ENCODE measurements at places on chromosomes 11 and 22.

DNA sequence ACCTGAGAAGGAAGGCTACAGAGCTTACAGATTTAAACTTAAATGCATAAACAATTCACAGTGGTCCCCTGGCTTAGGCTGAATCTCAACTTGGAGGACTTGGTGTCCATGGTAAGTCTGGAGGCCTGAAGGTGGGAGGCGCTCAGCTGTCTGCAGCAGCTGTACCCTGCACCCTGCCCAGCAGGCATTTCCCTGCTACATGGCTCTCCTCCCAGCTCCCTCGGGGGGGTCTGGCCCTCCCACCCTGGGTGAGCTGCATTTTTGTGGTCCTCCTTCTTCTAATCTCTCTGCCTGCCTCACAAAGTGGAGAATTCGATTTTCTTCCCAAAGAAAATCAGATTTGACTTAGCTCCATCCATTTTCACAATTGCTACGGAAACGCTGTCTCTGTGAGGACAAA, 273.2 kb downstream of the KIRREL3 start:
- no peaks in the 10 kb centered on the region for H3K36me3 ChIP-seq
- H3K4me1 ChIP-seq: no peaks in the 10 kb centered on the region
- H3K4me3 ChIP-seq: no peak overlapping the region
- H3K27me3 ChIP-seq: no peaks in the 10 kb centered on the region
- DNase-seq: no peak

GRCh38 chr11:65854161-65854592, 3.8 kb downstream of the CFL1 start:
- H3K4me1 ChIP-seq: peaks cover 3% of the 10 kb centered on the region
- DNase-seq: no peak
- no peak overlapping the region for H3K27ac ChIP-seq
- H3K36me3 ChIP-seq: peaks cover 8% of the 10 kb centered on the region

DNA sequence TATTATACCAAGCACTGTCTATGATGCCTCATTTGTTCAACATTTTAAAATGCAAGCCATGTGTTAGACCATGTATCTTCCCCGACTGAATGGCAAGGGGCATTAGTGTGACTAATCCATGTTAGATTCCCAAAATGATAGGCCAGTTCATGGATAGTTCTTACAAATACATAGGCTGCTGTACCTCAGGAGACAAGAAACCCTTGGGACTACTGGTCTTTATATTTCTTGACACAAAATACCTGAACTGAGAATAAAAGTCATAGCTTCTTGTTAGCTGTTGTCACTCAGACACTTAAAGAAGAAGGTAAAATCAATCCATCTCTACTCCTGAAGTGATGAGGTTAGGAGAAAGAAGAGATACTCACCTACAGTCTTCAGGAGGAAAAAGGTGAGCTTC, at the start of gene OR8D4:
Gene OR8D4, plus strand, starts transcription at position 301 of the 400 bp plus-strand sequence. CDS start 4,265 bp downstream, outside the sequence.
- H3K4me3 ChIP-seq: no peak within 1 kb of the TSS
- H3K4me1 ChIP-seq: peaks cover 4% of the 10 kb centered on the region
- no peak for DNase-seq
- H3K27ac ChIP-seq: no peak within 1 kb of the TSS

- DNase-seq: peak; percentile 60
- H3K4me3 ChIP-seq: no peak overlapping the region
- H3K27ac ChIP-seq: peak overlapping the region; percentile 41
- no peaks in the 10 kb centered on the region for H3K27me3 ChIP-seq
Observed at GRCh38 chr22:43126501-43127165, 16.1 kb downstream of the BIK start.

DNA sequence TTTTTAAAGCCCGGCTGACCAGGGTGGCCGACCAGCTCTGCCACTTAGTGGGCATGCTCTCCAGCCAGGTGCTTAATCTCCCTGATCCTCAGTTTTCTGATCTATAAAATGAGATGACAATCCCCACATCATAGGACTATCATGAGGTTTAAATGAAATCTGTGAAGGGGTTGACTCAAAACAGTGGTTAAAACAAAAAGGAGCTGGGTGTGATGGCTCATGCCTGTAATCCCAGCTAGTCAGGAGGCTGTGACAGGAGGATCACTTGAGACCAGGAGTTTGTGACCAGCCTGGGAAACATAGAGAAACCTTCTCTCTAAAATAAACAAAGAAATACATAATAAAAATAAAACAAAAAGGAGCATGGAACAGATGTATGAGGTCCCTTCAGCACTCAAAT, 3.6 kb upstream of the C11orf86 start:
- H3K4me3 ChIP-seq: no peak overlapping the region
- no peaks in the 10 kb centered on the region for H3K27me3 ChIP-seq
- no peak for DNase-seq
- no peaks in the 10 kb centered on the region for H3K36me3 ChIP-seq
- no peaks in the 10 kb centered on the region for H3K4me1 ChIP-seq

DNA sequence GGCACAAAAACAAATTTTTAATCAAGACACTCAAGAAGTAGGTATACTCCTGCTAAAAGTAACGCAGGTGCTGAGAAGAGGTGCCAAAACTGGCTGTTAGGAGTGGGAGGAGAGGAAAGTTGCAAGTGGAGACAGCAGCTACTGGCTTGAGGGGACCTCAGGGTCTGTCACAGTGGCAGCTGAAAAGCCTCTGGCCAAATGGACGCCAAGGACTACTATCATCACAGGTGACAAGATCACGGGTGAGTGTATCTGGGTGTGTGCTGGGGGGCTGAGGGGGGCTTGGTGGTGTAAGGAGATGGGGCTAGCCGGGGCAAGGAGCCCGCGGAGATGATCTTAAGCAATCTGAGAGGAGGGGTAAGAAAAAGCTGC, 687 bp downstream of the ZNF202 start:
- peak overlapping the region; percentile 52 for H3K27ac ChIP-seq
- no peaks in the 10 kb centered on the region for H3K27me3 ChIP-seq
- no peaks in the 10 kb centered on the region for H3K36me3 ChIP-seq
- H3K4me3 ChIP-seq: peak overlapping the region; percentile 96

DNA sequence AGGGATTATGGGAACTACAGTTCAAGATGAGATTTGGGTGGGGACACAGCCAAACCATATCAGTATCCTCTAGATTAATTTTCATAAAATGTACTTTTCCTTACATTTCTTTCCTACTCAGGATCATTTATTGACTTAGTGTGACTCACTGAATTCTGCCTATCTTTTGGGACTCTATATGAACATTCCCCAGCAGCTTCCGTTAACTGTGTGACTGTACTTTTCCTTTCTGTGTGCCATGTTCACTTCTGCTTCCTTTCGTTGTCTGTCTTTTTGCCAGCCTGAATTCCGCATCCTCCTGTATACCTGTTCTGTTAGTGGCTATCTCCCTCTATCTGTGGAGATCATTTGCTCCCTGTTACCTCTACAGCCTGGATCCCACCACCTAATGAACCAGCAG, 48.8 kb downstream of the SPECC1L start:
- H3K27me3 ChIP-seq: no peaks in the 10 kb centered on the region
- H3K4me3 ChIP-seq: no peak overlapping the region
- H3K27ac ChIP-seq: no peak overlapping the region
- no peaks in the 10 kb centered on the region for H3K36me3 ChIP-seq
- DNase-seq: no peak

GRCh38 chr11:8839306-8839956, 71.6 kb upstream of the AKIP1 start:
- H3K36me3 ChIP-seq: no peaks in the 10 kb centered on the region
- no peak for DNase-seq
- no peak overlapping the region for H3K4me3 ChIP-seq
- H3K27me3 ChIP-seq: no peaks in the 10 kb centered on the region

- no peaks in the 10 kb centered on the region for H3K36me3 ChIP-seq
- H3K27me3 ChIP-seq: no peaks in the 10 kb centered on the region
- H3K4me3 ChIP-seq: no peak overlapping the region
Observed at GRCh38 chr22:39530692-39531331, 1.7 kb downstream of the RPS19BP1 start.

GRCh38 chr22:42065438-42066125, 5.0 kb downstream of the NAGA start:
- peaks cover 5% of the 10 kb centered on the region for H3K4me1 ChIP-seq
- DNase-seq: no peak
- no peak overlapping the region for H3K27ac ChIP-seq
- no peaks in the 10 kb centered on the region for H3K27me3 ChIP-seq
- H3K4me3 ChIP-seq: no peak overlapping the region
- peaks cover 7% of the 10 kb centered on the region for H3K36me3 ChIP-seq

- peaks cover 10% of the 10 kb centered on the region for H3K27me3 ChIP-seq
- no peak overlapping the region for H3K27ac ChIP-seq
- H3K36me3 ChIP-seq: no peaks in the 10 kb centered on the region
- no peaks in the 10 kb centered on the region for H3K4me1 ChIP-seq
- H3K4me3 ChIP-seq: peak overlapping the region; percentile 49
Observed at GRCh38 chr22:44325718-44326490, 13.2 kb upstream of the SHISAL1 start.

DNA sequence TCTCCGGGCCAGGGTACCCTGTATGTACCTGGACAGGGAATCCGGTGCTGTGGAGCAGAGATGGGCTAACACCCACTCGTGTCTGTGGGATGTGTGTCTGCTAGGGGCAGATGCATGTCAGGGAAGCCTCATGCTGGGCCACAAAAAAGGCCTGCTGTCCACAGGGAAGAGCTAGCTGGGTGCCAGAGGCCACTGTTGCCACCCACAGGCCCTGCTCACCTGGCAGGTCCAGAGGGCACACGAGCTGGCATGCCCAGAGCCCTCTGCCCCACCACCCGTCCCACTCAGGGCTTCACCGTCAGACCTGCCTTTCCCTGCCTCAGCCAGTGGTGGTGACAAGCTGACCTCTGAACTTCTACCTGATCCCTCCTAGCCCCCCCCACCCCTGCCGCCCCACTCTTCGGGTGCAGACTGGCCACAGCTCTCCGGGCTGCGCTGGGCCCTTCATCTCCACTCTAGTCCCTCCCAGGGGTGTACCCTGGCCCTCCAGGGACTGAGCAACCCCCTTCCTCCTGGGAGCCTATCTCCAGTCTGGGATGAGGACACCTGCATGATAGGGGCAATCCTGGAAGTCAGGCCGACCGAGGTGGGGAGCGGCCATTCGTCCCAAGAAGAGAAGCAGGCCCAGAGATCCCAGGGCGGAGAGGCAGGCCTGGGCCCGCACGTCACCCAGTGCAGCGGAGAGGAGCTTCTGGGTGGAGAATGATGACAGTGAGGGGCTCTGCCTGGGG, 1.4 kb downstream of the SLC25A22 start:
- H3K4me3 ChIP-seq: peak overlapping the region; percentile 85
- H3K27me3 ChIP-seq: no peaks in the 10 kb centered on the region
- H3K4me1 ChIP-seq: peaks cover 17% of the 10 kb centered on the region

DNA sequence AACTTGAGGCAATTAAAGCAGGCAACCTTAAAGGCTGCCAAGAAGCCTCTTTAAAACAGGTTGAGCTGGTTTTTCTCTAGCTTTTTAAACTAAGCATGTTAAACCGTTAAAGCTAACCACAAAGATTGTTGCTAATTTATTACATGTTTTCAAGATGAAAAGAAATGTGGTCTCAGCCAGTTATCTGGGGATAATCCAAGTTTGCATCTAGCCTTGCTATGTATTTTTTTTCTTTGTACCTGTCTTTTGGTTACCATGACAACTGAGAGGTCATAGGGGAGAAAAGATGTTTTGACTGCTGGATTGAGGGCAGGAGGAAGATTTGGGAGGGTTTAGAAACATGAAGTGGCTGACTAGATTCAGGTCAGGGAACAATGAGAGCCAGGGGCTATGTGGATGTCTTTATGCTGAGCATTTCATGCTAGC, 19.2 kb upstream of the PGM2L1 start:
- H3K36me3 ChIP-seq: no peaks in the 10 kb centered on the region
- no peak overlapping the region for H3K4me3 ChIP-seq
- no peaks in the 10 kb centered on the region for H3K27me3 ChIP-seq
- H3K4me1 ChIP-seq: peaks cover 18% of the 10 kb centered on the region

GRCh38 chr11:76695771-76696170, 25.2 kb upstream of the LRRC32 start:
- H3K36me3 ChIP-seq: no peaks in the 10 kb centered on the region
- no peak overlapping the region for H3K27ac ChIP-seq
- H3K4me1 ChIP-seq: no peaks in the 10 kb centered on the region
- no peak overlapping the region for H3K4me3 ChIP-seq
- no peak for DNase-seq

DNA sequence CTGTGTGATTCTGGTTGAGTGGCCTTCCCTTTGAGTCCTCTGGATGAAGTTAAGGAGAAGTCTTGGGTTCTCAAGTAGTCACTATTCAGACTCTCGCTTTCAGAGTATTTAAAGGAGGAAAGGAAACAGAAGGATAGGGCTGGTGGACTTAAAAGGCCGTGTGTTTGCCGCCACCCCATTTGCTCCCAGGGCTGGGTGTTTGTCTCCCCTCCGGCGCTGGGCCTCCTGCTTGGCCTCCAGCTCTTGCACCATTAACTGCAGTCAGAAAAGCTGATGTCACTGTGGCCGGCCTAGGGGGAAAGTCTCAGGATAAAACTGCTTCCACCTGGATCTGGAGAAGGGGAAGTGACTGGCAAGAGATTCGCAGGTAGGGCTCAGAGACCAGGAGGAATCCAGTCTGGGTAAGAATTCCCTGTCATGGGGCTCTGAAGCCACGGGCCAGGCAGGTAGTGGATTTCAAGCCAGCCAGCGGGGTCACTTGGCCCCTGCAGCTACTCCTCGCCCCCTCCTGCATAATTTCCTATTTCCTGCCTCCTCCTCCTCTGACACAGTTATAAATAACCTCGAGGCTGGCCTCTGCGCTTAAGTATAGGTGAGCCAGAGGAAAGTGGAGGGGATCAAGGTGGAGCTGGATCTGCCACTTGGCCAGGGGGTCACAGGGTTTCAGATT, 17.1 kb downstream of the TIMP3 start:
- H3K36me3 ChIP-seq: no peaks in the 10 kb centered on the region
- H3K27me3 ChIP-seq: no peaks in the 10 kb centered on the region
- no peaks in the 10 kb centered on the region for H3K4me1 ChIP-seq
- no peak overlapping the region for H3K4me3 ChIP-seq
- DNase-seq: no peak

DNA sequence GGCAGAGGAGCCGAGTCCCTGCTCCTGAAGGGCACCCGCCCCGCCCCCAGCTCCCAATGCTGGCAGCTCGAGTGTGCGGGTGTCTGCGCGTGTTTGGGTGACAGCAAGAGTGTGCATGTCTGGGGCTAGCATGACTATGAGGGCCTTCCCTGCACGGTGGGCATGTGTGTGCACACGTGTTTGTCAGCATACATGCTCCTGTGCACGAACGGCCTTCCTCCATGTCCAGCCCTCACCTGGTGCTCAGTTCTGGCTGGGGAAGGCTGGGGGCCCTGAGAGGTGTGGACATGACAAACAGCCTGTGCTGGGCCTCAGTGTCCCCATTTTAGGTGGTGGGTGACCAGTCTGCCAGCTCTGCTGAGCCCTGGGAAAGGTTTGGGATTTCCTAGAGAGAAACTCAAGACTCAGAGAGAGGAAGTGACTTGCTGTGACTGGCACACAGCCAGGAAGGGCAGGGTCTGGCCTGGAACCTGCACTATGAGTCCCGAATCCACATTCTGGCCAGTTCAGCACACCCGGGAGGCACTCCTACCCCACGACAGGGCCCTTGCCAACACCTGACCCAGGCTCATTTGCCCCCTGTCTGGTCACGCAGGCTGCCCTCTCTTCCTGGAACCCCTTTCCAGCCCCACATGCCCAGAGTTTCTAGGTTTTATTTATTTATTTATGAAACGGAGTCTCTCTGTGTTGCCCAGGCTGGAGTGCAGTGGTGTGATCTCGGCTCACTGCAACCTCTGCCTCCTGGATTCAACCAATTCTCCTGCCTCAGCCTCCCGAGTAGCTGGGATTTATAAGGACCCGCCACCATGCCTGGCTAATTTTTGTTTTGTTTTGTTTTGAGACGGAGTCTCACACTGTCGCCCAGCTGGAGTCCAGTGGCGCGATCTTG, 3.3 kb upstream of the SHISA8 start:
- no peaks in the 10 kb centered on the region for H3K27me3 ChIP-seq
- DNase-seq: no peak
- no peak overlapping the region for H3K4me3 ChIP-seq
- H3K4me1 ChIP-seq: no peaks in the 10 kb centered on the region
- H3K27ac ChIP-seq: no peak overlapping the region

- no peaks in the 10 kb centered on the region for H3K4me1 ChIP-seq
- H3K27ac ChIP-seq: no peak overlapping the region
- H3K4me3 ChIP-seq: no peak overlapping the region
- no peak for DNase-seq
Observed at GRCh38 chr11:109971184-109971523, 122.0 kb upstream of the ZC3H12C start.

All from pancreas (tissue), 10 donors.